Stimulated activated CD8-positive, alpha-beta memory T cell treated with anti-CD3 and anti-CD28 coated beads, Interleukin-4, amount 100 ng/mL, for 4 hours (primary cell): ENCODE measurements at places on chromosomes 3 and 15.

DNA sequence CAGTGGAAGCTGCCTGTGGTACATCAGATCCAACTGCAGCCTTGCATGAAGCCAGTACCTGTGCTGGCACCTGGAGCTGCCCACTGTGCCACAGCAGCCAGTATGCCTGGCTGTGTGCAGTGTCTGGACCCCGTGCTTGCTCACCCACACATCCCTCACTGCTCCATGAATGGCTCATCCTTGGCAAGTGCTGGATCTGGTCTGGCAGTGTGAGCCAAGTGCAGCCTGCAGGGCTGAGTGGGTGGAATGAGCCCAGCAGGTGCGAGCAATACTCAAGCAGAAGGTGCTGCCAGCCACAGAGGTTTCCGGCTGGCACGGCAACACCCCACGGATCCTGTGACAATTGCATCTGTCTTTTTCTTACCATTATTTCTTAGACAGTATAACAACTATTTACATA is 488.2 kb upstream of the ROBO2 start:
- DNase-seq = no peak

DNA sequence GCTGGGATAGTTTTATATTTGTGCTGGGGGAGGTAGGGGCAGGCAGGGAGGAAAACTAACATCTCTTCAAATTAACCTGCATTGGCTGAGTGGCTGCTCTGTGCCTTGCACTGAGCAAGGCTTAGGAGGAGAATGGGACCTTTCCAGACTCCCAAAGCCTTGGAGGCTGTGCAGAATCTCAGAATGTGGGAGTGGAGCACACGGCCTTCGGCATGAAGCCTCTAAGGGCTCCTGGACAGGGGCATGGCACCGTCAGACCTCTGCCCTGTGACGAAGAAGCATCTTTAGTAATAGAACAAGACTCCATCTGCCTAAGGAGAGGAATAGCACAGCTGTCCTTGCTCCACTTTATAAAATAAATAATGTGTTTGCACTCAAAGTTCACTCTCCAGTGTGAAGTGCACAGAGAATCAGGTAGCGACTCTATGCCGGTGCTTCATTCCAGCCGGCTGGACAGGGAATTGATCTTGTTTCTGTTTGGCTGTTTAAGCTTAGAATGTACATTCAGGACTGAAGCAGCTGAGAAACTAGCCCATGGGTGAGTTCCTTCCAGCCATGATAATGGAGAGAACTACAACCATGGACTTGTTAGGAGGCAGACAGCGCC is 228.5 kb upstream of the ADAMTS9 start:
- DNase-seq = no peak

GRCh38 chr3:49727924-49728361 is 4.2 kb upstream of the GMPPB start:
- no peak for DNase-seq

- no peak for DNase-seq
Measured at GRCh38 chr15:101105059-101105891, 146.6 kb downstream of the CHSY1 start.

DNA sequence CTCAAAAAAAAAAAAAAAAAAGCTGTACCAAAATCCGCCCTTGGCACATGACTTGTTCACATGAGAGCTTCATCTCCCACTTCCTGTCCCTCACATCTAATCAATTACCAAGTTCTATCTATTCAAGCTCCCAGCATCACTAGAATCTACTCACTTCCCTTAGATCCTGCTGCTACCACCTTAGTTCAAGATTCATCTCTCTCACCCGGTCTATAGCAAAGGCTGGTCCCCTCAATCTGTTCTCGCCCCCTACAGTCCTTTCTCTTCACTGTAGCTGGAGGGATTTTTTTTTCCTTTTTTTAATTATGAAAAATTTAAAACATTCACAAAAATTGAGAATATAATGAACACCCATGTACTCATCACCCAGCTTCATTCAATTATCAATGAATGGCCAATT is 16.7 kb upstream of the GPR160 start:
- no peak for DNase-seq
